Chondrocyte (in vitro differentiated cells): ENCODE measurements at places on chromosomes 2 and 18. TPM values are rescaled to one million over a fixed set of nuclear protein-coding genes. Genes with fewer than 3 reads are reported as not detected.

HOXD12 gene
- total RNA-seq: not detected in 3 replicates

SPC25 gene
- total RNA-seq: 2.8 to 5.2 TPM (median 4.1 TPM) in 3 replicates

CYB5A gene
- total RNA-seq: 29.9 to 30.7 TPM (median 30.1 TPM) in 3 replicates

POTEJ gene
- not detected in 3 replicates for total RNA-seq

CFAP221 gene
- 0.45 to 0.65 TPM (median 0.46 TPM) in 3 replicates for total RNA-seq

CHRNG gene
- not detected in 3 replicates for total RNA-seq

TANC1 gene
- total RNA-seq: 28.7 to 38.2 TPM (median 29.5 TPM) in 3 replicates

REG3G gene
- total RNA-seq: not detected in 3 replicates

LAMA1 gene
- total RNA-seq: 2.3 to 3.9 TPM (median 2.5 TPM) in 3 replicates

DNMT3A gene
- total RNA-seq: 43.9 to 56.7 TPM (median 45.4 TPM) in 3 replicates

RAX gene
- total RNA-seq: not detected in 3 replicates

CLIP4 gene
- 27.7 to 35.6 TPM (median 30.1 TPM) in 3 replicates for total RNA-seq

NEU4 gene
- 0.42 to 1.3 TPM (median 0.85 TPM) in 3 replicates for total RNA-seq

C2orf80 gene
- not detected in 3 replicates for total RNA-seq
